ENCODE measurements at places on chromosomes 2 and 18.

- no peak for DNase-seq
Measured at GRCh38 chr2:552906-553305, 124.3 kb downstream of the TMEM18 start.

DNA sequence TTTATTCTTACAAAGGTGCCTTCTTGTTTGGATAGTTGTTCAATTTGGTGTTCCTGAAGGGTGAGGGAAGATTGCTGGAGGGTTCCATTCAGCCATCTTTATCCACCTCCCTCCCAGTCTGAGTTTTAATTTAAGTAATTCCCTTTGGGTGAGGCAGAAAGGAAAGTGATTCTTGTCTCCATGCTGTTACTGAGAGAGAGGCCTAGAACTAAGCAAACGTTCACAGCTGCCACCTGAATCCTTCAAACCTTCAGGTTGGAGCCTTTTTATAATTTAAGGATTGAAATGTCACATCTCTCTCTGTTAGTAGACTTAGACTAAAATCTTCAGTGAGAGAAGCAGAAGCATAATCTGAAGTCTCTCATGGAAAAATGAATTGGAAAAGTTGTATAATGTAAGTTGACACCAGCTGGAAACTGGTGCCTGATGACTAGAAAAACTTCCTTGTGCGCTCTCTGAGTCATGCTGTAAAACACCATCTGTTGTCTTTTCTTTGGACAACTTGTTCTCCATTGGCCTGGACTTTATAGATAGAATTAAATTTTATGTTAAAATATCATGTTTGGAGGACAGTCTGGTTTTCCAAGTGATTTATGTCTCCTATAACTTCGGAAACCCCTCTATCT is 14.6 kb downstream of the STRADB start:
- DNase-seq, result no peak

DNA sequence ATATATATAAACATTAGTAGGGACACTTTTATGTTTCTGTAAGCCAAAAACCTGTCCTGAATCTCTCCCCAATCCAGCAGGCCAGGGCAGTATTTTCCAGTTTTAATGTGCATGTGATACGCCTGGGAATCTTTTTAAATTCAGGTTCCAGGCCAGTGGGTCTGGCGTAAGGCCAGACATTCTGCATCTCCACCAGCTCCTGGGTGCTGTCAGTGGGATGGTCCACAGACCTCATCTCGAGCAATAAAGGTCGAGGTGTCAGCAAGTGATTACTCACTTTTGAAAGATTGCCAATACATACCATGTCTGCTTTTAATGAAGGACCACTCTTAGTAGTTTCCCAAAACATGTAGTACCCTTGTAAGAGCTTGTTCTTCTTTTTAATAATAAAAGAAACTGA is 189.9 kb upstream of the SH3BP4 start:
- no peak for DNase-seq

DNA sequence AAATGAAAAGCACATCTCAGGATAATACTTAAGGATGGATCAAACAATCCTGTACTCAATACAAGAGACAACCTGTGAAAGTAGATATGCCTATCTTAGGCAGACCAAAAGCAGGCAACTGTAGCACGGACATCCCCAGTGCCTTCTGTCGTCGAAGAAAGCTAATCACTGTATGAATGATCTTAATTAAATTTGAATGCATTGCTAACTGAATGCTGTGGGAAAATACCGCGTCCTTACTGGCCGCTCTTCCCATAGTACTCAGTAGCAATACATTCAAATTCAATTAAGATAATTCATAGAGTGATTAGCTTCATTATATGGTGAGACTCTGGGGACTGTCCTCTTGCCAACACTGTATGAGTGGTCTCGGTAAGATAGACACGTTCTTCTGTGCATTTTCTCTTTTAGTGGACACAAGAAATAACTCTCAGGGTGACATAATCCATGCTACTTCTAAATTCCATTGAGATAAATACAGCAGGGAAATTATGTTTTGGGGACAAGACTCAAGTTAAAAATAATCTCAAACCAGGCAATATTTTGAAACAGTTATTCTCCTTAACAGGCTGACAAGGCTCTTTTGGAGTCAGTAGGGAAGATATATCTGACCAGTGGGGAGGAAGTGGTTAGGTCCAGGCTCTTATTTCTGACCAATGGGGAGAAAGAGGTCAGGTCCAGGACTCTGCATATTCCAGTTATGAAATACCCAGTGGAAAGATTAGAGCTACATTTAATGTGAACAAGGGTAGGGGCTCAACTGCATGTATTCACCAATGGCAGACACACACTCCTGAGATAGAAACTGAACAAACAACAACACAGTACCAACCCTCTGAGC is 97.3 kb downstream of the DOCK10 start:
- no peak for DNase-seq

- DNase-seq, result no peak
Measured at GRCh38 chr2:150476809-150477302, 10.6 kb downstream of the RND3 start.

DNA sequence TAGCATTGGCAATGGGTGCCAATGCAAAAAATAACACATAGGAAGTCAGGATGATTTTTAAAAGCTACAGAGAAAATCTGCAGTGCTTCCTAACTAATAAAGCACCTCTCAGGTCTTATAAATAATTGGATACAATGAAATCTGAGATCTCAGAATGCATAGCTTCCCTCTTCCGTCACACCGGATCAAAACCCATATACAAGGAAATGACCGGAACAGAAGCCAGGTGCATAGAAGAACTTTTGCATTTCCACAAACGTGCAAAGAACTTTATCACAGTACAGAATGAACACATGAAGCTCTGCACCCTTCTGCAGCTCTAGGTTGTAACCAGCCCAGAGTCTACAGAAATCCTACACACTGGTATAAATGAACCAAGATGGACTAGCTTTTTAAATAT is 145.4 kb downstream of the TCF4 start:
- DNase-seq, result no peak

GRCh38 chr2:37671816-37672103 is 318 bp upstream of the CDC42EP3 start:
- DNase-seq, result no peak

DNA sequence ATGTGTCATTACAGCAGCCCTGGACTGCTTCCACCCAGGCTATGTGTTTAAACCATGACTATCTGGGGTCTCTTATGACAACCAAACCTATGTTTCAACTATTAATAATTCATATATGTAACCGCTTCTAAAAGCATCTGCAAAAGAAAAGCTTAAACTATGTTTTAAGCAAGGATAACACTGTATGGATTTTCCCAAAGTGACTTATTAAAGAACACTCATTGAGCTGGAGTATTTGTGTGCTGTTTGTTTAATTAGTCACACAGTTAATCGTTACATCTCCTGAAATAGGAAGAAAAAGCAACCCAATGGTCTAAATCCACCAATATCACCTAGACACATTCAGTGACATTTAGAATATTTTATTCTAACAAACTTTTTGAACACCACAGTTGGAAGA is 51.3 kb downstream of the TMEM163 start:
- DNase-seq, result no peak

DNA sequence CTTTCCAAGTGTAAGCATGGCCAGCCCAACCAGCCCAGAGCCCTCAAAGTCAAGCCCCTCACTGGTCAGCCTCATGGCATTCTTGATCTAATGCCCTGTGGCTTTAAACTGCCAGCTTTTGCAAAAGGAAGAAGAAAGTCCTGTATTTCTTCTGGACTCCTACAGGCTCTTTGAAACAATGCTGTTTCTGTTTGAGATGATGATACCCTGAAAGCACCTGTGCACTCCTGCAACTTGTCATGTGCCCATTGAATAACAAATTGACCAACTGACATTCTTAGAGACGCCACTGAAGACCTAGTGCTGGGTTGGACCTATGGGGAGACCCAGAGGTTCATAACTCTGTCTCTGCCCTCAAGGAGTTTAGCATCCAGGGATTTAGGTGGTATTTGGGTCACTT is 82.0 kb upstream of the MSH2 start:
- no peak for DNase-seq

GRCh38 chr2:33441235-33441810 is 35.1 kb upstream of the RASGRP3 start:
- DNase-seq, result no peak

DNA sequence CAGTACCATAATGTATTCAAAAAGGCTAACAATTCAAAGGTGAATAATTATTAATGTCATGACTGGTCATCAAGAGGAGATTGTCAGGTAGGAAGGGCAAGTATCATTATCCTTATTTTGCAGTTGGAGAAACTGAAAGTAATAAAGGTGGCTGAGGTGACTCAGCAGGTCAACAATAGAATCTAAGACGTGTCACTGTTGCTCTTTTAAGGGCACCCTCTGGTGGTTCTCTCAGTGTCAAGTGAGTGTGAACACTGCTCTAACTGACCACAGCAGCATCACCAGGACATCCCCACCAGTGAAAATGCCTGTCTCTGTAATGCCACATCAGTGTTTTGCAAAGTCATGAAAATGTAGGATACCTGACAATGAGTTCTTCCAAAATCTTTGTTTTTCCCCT is 69.7 kb downstream of the DCC start:
- DNase-seq, result no peak

DNA sequence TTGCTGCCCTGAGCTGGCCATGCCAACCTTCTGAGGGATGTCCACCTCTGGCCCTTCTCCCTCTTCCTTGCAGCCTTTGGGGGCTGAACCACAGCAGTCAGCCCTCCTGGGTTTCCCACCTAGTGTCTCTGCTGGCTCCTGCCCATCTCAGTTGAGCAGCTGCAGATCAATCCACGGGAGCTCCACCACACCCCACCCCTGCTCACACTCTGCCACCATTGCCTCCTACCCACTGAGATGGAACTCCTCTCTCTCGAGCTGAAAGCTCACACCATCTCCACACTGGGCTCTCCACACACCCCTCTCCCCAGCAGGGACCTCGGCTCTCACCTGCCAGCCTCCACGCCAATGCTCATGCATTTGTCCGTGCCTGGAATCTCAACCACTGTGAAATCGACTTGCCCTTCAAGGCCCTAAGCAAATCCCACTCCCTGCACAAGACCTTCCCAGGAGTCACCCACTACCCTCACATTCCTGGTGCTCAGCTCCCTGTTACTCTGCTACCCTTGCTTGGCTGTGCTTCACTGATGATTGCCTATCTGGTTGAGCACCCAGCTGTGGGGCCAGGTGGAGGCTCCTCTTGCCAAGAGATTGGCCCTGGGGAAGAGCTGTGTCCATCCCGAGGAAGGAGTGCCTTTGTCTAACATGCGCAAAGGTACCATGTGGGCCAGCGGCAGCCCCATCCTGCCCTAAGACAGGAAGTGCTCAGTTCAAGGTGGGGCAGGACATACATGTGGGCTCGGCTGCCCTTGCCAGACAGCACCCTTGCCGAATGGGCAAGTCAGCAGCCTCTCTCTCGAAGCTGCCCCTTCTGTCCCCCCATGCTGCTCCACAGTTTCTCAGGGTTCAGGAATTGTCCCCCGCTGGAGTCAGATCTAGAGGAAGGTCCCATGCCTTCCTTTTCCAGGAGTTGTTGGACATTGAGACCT is 208.7 kb downstream of the CYP26B1 start:
- no peak for DNase-seq

DNA sequence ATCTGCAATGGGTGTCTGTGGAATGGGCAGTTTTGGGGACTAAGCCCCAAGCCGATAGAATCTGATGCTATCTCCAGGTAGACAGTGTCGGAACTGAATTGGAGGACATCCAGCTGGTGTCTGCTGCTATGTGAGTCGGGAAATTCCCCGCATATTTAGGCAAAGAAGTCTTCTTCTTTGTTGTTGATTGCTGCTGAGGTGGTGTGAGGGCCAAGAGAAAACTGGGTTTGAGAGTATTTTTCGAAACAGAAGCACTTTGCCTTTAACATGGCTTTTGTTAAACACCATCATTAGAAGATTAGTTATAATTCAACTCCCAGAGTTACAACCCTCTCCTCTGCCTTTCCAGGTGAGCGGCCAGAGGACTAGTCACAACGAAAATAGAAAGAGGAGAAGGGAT is 49.4 kb upstream of the ACTR3 start:
- no peak for DNase-seq

All from CD8-positive, alpha-beta memory T cell (primary cell).